Hematopoietic multipotent progenitor cell treated with erythropoietin and hydrocortisone succinate and interleukin-3 and kit ligand, for 15 days (in vitro differentiated cells): ENCODE measurements at places on chromosomes 1 and 21.
A peak's percentile ranks its signal among the peaks of the same experiment; 100 is the strongest.

DNA sequence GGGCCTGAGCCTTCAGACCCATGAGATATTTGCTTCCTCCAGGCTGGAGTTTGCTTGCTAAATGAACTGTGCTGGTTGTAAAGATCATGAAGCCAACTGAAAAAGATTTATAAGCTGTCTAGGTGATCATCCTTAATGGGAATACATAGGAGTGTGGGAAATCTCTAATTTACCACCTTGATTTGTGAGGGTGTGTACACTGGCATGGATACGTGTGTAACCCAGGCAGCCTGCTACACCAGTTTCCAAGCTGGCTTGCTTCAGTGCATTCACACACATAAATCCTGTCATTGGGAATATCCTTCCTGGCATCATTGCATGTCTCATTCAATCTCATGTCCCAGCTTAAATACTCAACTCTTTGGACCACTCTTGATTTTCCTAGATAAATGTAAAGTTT, 57.6 kb upstream of the GNG12 start:
- no peak for DNase-seq

DNA sequence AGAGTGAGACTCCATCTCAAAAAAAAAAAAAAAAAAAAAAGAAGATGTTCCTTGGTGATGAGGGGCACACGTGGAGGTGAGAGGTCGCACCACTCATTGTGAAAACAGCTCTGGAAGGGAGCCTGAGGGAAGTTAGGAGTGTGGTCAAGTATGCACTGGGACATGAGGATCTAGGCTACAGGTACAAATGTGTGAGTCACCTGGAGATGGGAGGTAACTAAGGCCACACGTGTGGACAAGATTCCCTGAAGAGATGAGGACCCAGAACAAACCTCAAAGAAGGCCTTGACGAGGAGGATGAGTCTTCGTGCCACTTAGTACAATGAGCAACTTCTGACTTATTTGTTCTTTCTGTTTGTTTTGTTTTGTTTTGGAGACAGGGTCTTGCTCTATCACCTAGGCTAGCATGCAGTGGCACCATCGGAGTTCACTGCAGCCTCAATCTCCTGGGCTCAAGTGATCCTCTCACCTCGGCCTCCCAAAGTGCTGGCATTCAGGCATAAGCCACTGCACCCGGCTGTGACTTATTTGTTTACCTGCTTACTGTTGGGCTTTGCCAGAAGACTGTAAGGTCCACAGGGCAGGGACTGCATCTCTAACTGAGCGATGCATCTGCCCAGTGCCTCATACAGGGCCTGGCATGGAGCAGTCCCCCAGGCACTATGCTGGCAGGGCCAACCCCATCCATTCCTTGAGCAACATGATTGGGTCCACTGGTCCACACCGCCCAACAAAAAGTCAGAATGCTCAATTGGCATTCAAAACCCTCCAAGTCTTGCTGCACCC, 6.4 kb downstream of the ASAP3 start:
- no peak for DNase-seq

DNA sequence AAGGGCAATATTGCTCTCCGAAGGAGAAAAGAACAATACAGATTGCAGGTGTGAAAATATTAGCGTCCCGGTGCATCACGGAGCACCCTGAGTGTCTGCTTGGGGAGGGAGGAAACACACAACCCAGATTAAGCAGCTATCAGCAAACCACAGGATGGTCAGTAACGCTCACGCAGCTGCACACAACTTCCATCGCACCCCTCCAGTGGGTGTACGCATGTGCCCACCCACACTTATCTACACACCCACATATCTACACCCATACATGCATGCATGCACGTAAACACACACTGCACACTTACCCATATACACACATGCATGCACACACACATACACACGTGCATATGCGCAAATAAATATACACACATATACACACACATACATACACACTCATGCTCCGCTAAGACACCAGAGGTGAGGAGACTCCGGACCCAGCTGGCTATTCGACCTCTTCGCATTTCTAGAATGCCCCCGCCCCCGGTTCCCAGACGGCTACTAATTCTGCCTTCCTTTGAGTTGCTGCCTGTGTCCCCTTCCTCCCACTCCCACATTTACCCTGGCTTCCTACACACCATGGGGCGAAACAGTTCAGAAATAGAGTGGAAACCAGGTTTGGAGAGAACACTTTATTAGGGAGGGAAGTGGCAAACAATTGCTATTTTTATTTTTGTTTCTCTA, 26.2 kb downstream of the ITPKB start:
- DNase-seq = peak; percentile 52

GRCh38 chr1:201508809-201509208, 1.9 kb upstream of the CSRP1 start:
- no peak for DNase-seq

GRCh38 chr1:23664837-23665795, 26.5 kb upstream of the RPL11 start:
- peak; percentile 16 for DNase-seq

- DNase-seq = no peak
Observed at GRCh38 chr1:52632732-52633290, at the start of gene SHISAL2A. Gene SHISAL2A, plus strand, starts transcription at chr1:52633168. Its CDS starts 326 bp downstream, at chr1:52633494.

DNA sequence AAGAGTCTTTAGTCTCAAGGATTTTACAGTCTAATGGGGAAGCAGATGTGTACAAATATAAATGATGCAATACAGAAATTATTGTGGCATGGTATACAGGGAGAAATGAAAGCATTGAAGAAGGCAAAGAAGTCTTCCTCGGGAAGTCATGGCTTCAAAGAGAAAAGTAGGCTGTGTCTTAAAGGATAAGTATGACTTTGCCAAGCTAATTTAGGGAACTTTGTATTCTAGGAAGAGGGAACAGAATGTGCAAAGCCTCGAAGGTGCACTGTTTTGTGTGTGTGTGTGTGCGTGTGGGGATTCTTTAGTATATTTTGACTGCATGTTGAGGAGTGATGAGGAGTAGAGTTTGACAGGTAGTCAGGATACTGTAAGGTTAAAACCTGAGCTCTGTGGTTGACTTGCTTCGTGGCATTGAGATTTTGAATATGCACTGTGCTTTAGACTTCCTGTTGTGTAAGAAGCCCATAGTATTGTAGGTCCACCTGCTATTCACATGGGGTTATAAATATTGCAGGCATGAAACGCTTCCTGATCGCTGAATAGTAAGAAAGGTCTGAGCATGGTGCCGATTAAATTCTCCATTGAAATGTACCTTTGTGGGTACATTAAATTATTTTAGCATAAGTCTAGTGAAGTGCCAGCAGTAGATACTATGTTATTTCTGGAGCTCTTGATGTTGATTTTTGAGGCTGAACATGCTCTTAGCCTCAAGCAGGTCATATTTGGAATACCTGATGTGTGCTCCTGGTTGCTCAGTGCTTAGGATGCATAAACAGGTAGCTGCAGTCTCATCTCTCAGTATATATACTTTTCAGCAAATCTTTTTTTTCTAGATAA, 8.0 kb downstream of the SMAP2 start:
- peak; percentile 50 for DNase-seq

- DNase-seq = no peak
Observed at GRCh38 chr1:62977366-62977765, 193.4 kb downstream of the ATG4C start.

DNA sequence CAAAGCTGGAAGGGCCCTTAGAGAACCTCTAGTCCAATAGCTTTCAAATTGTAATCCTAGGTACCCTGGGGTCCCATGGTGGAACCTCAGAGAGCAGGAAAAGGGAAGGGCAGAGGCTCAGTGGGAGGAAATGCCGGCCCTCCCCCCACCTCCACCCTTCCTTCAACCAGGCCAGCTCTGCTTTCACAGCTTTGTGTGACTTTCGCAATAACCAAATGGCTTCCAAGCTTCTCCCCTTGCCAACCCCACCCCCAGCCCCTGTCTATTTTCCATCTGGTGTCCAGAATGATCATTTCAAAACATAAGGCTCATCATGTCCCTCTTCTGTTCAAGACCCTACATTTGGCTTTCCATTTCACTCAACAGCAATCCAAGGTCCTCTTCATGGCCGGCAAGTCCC, 74.4 kb downstream of the CD58 start:
- no peak for DNase-seq

- no peak for DNase-seq
Observed at GRCh38 chr21:40194185-40194980, 327.1 kb downstream of the PCP4 start.

GRCh38 chr1:246351721-246352120, 155.4 kb downstream of the SMYD3 start:
- DNase-seq = no peak

DNA sequence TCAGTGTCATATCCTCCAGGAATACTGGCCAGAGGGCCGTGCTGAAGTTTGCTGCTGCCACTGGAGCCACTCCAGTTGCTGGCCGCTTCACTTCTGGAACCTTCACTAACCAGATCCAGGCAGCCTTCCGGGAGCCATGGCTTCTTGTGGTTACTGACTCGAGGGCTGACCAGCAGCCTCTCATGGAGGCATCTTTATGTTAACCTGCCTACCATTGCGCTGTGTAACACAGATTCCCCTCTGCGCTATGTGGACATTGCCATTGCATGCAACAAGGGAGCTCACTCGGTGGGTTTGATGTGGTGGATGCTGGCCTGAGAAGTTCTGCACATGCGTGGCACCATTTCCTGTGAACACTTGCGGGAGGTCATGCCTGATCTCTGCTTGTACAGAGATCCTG, 24.8 kb downstream of the MTR start:
- DNase-seq = no peak

- no peak for DNase-seq
Observed at GRCh38 chr1:201192261-201192788, 1.7 kb downstream of the IGFN1 start.

GRCh38 chr1:25461849-25462248, 31.2 kb downstream of the MACO1 start:
- DNase-seq = no peak

DNA sequence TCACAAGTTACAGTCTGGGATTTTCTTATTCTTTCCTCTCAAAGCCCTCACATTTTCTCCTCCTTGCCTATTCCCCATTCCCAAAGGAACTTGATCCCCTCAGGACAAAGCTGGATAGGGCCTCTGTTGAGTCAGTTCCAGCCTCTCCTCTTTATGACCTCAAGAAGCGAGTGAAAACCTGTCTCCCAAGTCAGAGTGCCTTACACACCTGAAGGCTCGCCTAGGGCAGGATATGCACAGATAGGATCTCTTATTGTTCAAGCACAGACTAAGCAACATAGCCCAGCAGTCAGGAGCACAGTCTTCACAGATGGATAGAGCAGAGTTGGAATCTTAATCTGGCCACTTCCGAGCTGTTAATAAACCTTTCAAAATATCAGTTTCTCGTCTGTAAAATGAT, 60.8 kb upstream of the PRRC2C start:
- DNase-seq = no peak

DNA sequence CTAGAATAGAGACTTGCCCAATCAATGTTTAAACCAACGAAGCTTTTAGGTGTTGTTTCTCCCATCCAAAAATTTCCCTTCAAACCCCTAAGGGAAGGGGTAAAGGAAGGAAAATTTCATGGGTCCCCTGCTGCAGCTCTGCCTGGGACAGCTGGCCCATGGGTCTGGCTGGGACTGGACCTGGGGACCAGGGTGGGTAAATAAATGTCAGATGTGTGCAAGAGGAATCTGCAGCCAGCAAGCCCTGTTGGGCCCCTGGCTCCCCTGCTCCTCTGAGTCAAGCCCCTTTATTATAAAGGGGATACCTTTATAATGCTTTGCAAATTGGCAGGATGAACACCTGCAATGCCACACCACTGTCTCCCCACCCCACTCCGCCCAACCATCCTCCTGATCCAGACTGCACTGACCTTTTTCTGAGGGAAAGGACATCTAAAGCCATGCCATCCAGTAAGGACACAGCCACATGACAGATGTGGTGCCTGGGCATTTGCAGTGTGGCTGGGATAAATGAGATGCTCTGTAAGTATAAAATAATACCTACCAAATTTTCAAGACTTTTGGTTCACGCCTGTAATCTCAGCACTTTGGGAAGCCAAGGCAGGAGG, 1.9 kb upstream of the TMEM125 start:
- DNase-seq = no peak

- no peak for DNase-seq
Observed at GRCh38 chr1:184298440-184299405, 88.1 kb upstream of the C1orf21 start.

DNA sequence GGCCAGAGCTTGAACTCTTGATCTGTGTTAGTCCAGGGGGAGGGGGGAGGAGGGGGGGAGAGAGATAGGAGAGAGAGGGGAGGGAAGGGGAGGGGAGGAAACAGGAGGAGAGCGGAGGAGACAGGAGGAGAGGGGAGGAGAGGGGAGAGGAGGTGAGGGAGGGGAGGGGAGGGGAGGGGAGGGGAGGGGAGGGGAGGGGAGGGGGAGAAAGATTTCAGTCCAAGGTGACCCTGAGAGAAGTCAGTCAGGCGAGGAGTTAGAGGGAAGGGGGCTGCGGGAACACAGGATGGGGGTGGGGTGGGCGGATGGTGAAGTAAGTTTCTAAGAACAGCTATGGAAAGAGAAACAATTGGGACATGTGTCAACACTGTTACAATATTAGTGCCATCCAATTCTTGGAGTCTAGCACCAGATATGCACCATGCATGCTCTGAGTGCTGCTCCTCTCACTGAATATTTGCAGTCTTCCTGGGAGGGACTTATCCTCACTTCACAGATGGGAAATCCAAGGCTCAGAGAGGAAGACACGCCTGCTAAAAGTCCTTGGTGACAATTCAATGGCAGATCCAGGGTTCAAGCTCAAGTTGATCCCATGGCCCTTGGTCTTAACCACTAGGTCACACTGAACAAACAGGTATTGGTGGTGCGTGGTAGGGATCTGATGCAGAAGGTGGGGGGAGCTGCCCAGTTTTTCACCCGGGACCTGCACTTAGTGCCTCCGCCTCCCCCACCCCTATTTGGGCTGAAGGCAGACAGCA, 42.5 kb upstream of the ECE1 start:
- DNase-seq = no peak
